ENCODE measurements at places on chromosomes 1 and 21.

DNA sequence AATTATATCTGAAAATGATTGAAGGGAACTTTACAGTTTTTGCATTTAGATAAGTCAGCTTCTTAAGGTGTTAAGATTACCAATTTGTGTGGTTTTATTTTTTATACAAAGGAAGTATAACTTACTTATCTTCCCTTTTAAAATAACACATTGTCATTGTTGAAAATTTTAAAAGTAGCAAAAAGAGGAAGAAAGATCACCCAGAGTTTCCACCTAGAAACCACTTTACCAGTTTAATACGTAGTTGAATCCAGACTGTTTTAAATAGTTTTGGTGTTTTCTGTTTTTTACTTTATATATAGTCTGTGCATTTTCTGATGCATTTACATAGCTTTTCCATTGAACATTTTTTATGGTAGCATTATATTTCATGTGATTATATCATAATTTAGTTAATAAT lies 6.1 kb downstream of the CCDC18 start:
- no peak for DNase-seq

DNA sequence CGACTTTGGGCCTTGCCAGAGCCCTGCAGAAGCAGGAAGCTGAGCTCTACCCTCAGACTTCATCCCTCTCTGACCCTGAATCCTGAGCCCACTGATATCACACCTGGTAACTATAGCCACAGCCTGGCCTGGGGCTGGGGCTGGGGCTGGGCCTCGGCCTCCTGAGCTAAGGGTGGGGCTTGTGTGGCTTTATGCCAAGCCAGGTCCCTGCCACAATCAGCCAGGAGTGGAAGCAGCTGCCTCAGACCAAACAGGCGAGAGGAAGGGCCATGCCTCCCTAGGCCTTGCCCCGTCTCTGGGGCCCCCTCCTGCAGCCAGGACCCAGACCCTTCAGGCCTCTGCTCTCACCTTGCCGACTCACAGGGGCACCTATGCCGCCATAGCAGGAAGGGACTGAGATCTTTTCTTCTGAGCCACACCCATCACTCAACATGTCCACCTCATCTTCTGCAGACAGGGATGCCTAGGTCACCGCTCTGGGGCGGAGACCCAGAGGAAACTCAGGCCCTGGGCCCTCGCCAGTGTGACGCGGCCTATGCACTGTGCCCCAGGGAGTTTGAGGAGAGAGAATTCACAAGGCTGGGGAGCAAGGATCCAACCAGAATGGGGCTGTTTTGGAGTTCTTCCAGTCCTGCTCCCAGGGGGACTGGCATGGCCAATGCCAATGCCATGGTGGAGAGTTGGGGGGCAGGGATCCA lies 5.7 kb downstream of the UBXN11 start:
- DNase-seq = no peak

DNA sequence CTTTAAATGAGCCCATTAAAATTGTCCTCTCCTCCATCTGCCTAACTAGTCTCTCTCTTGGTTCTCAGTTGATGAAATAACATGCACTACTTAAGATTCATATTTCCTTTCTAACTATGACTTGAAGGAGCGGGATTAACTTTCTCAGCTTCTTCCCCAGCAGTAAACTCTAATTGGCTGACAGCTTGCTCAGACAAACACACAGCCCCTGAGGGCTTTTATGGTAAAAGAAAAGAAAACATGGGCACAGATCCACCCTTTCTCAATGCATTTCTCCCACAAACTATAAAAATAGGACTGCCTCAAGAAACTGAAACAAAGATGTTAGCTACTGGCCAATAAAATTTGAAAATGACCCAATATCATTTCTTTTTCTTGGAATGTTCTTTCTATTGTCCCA lies 703.1 kb downstream of the ADGRL2 start:
- no peak for DNase-seq

DNA sequence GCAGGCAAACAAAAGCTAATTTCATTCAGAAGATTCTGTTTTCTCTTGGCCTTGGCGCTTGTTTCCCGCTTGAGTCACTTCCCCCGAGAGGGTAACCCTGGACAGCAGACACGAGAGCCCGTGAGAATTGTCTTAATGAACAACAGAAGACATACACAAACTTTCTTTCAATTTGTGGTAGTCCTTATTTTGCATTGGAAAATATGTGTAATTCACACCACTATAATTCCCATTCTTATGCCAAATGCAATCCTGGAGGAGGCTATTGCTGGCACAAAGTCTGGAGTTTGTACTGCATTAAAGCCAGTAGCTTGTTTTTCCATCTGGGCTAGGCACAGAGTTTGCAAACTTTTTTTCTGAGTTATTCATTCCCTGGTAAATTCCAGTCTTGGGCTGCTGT lies 109.8 kb upstream of the IVNS1ABP start:
- no peak for DNase-seq

- DNase-seq = no peak
Observed at GRCh38 chr1:208158640-208159554, 85.3 kb downstream of the PLXNA2 start.

- DNase-seq = no peak
Observed at GRCh38 chr21:36642777-36643176, 56.1 kb upstream of the SIM2 start.

- DNase-seq = no peak
Observed at GRCh38 chr1:169795687-169796086, 980 bp upstream of the METTL18 start.

DNA sequence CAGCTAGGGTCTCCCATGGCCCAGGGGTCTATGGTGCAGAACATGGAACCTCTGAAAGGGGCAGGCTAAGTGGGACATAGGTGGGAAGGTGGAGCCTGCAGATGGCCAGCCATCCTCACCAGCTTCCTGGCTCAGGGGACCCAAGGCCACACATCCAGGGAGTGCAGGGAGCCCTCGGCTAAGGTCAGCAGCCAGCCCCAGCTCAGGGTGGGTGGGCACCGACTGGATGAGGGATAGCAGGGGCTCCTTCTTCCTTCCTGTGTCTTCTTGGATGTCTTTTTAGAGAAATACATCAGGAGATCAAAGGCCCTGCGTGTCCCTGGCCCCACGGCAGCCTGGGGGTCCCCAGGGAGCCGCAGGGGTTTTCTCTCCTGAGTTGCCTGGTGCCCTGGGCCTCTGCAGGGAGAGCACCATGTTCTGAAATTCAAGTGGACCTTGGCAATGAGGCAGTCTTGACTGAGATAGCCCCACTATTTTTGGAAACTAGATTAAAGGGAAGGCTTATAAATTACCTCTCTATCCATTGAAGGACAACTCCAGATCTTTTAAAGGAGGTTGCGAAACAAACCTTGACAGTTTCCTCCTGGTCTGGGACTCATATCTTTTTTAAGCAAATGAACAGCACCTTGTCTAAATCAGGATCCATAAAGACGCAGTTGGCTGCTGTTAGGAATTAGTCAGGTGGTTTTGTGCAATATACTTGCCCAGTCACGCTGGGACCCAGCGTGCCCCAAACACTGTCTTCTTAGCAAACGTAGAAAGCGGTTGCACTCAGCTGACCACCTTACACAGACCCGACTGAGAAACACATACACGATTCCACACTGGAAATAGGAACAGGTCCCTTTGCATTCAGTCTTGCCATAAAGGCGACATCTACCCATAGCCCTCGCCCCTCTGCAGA lies 242.3 kb downstream of the TOMM20 start:
- no peak for DNase-seq
